ENCODE measurements at places on chromosomes 12 and 14.
A peak's percentile ranks its signal among the peaks of the same experiment; 100 is the strongest.

GRCh38 chr12:29346769-29347421 is 34.1 kb downstream of the ERGIC2 start:
- DNase-seq = no peak

- DNase-seq = no peak
These were observed 63.9 kb downstream of the FUT8 start for GRCh38 chr14:65476273-65476941.

GRCh38 chr12:87596636-87597035 is 432.6 kb downstream of the C12orf50 start:
- DNase-seq = no peak

DNA sequence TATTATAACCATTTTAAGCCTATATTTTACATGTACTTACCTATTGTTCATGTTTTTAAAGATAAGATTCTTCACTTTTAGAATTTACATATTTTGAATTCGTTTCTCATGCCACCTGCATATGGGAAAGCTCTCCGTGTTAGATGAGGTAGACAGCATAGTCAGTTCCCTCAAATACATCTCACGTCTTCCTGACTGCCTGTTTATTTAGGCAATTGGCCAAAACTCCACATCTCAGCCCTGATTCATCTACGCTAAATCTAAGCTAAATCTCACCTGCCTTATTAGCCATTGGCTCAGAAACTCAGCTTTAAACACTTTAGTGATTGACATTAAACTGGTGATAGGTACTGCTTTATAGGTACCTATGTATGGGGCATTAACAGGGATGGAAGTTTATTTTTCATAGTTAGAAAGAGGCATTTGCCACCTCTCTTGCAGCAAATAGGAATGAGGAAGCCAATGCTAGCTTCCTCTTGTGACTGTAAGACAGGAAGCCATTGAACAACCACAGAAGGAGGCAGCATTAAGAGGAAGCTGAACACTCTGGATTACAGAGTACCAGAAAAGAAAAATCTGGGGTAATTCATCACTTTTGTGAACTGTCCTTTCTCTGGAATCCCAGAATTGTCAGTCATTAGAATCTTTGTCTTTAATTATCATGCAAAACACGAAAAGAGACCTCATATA is 111.9 kb downstream of the LRFN5 start:
- DNase-seq = no peak

DNA sequence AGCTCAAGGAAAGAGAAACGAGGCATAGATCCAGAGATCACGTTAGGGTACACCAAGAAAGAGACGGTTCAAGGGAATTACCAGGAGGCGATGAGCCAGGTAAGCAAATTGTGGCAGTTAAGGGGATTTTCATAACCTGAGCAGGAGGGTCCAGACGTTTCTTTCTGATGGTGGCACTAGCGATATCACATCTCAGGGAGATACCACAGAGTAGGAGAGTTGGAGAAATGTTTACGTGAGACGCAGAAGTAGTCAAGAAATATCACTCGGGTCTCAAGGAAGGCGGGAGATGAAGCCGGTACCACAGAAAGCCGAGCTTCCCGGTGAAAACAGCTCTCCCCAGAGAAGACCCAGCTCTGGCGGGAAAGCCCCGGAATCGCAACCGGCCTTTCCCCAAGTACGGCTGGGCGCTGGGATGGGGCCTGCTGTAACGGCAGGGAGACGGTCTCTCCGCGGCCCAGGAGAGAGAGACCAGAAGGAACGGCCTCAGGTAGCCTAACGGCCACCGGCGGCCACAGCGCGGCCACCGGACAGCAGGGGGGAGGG is 485 bp downstream of the SENP1 start:
- peak; percentile 41 for DNase-seq

- DNase-seq = no peak
These were observed 2.6 kb downstream of the RTL1 start for GRCh38 chr14:100900837-100901390.

GRCh38 chr12:49060237-49061156 is at the start of gene KMT2D:
TSS of gene KMT2D (minus strand) at chr12:49060794. CDS start at chr12:49055324, 5,470 bp downstream.
- peak; percentile 85 for DNase-seq

- DNase-seq = no peak
These were observed 166.9 kb downstream of the NELL2 start for GRCh38 chr12:44709166-44709565.

All from activated CD4-positive, alpha-beta T cell treated with anti-CD3 and anti-CD28 coated beads, Interleukin-2, amount 50 U/mL, for 1 hour (primary cell).